ENCODE measurements at places on chromosomes 11 and 22. TPM values are rescaled to one million over a fixed set of nuclear protein-coding genes. Genes with fewer than 3 reads are reported as not detected.
A peak's percentile ranks its signal among the peaks of the same experiment; 100 is the strongest.

LDLRAD3 gene
- total RNA-seq: 23.4 TPM

- peaks cover 2% of the 10 kb centered on the region for H3K36me3 ChIP-seq
- DNase-seq: peak; percentile 71
- H3K4me1 ChIP-seq: no peaks in the 10 kb centered on the region
- no peaks in the 10 kb centered on the region for H3K27me3 ChIP-seq
- H3K27ac ChIP-seq: no peak overlapping the region
Measured at GRCh38 chr11:47616726-47617416, 22.7 kb upstream of the C1QTNF4 start.

GRCh38 chr11:72230764-72231365 is 6.3 kb downstream of the INPPL1 start:
- no peaks in the 10 kb centered on the region for H3K27me3 ChIP-seq
- no peak overlapping the region for H3K27ac ChIP-seq
- peaks cover 74% of the 10 kb centered on the region for H3K36me3 ChIP-seq
- DNase-seq: peak; percentile 63
- H3K4me3 ChIP-seq: no peak overlapping the region

DNA sequence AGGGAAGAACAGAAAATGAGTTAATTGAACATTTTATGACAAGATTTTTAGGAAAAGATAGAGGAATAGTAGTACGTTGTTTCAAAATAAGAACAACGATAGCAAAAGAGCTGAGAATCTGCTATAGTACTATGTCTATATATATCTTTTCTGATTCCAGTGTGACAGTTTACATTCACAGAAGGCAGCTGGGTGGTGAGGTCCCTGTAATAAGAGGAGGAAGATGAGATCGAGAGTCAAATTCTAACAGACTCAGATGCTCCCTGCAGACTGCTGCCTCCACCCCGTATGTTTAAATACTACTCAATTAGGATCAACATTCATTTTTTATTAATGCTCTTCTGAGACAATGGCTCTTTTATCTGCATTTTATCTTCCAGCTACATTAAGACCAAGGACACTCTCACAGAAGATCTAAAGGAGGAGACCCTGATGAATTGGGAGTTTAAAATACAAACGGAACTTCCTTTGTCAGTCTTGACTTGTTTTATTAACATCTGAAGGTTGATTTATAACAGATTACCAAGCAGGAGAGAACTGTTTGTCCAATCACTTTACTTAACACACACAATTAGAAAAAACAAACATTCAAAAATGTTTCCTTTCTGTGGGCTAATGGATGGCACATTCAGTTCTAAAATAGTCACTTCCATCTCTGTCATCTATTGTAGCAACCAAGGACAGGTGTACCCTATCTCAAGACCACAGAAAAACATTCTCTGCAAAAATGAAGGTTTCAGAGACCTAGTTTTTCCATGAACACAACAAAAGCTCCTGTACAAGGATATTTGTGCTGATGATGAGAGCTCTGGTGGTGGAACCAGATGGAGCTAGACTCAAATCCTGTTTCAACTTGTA is 240.2 kb downstream of the CADM1 start:
- DNase-seq: no peak
- no peak overlapping the region for H3K4me3 ChIP-seq
- no peak overlapping the region for H3K27ac ChIP-seq
- peaks cover 7% of the 10 kb centered on the region for H3K4me1 ChIP-seq

LDHAL6A gene
- total RNA-seq: not detected

GRCh38 chr11:87097582-87097981 is 59.8 kb downstream of the TMEM135 start:
- no peak overlapping the region for H3K27ac ChIP-seq
- H3K4me1 ChIP-seq: no peaks in the 10 kb centered on the region
- DNase-seq: no peak
- H3K36me3 ChIP-seq: no peaks in the 10 kb centered on the region
- H3K4me3 ChIP-seq: no peak overlapping the region
- no peaks in the 10 kb centered on the region for H3K27me3 ChIP-seq

GRCh38 chr11:113952588-113952987 is 22.3 kb upstream of the HTR3A start:
- no peaks in the 10 kb centered on the region for H3K36me3 ChIP-seq
- H3K4me1 ChIP-seq: no peaks in the 10 kb centered on the region
- H3K27me3 ChIP-seq: peaks cover 5% of the 10 kb centered on the region
- DNase-seq: no peak
- H3K27ac ChIP-seq: no peak overlapping the region
- H3K4me3 ChIP-seq: no peak overlapping the region

UVRAG gene
- 43.2 TPM for total RNA-seq

- H3K4me3 ChIP-seq: peak overlapping the region; percentile 31
- H3K36me3 ChIP-seq: no peaks in the 10 kb centered on the region
- peaks cover 26% of the 10 kb centered on the region for H3K4me1 ChIP-seq
- DNase-seq: peak; percentile 92
Measured at GRCh38 chr11:63537293-63538101, 889 bp downstream of the PLAAT4 start.

RIBC2 gene
- not detected for total RNA-seq

DNA sequence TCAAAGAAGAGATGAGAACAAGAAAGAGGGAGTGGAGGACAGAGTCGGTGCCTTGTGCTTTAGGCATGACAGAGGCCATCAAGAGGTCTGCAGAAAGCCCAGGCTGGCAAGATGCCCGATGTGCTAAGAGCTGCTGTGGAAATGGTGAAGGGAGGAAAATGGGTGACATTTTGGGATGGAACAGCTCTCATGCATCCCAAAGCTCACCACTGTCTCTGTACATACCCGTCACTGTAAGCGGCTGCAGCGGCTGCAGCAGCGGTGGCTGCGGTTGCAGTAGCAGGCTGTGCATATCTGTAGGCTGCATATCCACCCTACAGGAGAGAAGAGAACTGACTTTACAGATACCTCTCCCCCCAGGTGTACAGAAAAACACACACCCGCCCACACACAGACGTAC is 28.6 kb downstream of the APOL5 start:
- H3K4me3 ChIP-seq: no peak overlapping the region
- no peak for DNase-seq
- peaks cover 19% of the 10 kb centered on the region for H3K36me3 ChIP-seq
- H3K4me1 ChIP-seq: peaks cover 21% of the 10 kb centered on the region
- H3K27ac ChIP-seq: no peak overlapping the region

DNA sequence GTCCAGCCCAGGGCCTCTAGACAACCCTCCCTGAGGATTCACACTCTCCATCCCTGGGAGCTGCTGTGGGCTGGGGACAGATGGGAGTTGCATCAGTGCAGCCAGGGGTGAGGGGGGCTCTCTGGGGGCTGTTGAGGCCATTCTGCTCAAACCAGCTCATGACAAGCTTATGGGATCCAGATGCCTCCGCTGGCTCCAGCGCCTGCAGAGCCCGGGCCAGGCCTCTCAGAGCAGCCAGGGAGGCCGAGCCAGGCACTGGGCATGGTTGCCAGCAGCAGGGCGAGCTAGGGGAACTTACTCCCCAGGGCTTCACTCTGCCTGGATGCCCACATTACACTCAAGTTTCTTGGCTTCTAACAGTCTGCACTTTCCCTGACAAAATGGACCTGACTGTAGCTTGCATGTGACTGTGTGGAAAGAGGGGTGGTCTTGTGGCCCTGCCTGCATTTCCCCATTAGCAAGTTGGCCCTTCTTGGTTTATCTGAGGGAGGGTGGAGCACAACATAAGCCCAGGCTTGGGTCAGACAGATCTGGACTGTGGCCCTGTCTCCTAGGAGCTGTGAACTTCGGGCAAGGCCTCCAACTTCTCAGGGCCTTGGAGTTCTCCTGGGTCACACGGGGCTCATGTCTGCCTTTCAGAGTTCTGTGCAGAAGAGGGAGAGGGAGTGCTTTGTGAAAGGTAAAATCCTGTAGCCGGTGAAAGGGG is 34.5 kb upstream of the CYB5R3 start:
- peak overlapping the region; percentile 91 for H3K27ac ChIP-seq
- no peak overlapping the region for H3K4me3 ChIP-seq
- peak; percentile 96 for DNase-seq
- H3K4me1 ChIP-seq: peaks cover 79% of the 10 kb centered on the region
- no peaks in the 10 kb centered on the region for H3K36me3 ChIP-seq

SYNGR1 gene
- 14.5 TPM for total RNA-seq

DNA sequence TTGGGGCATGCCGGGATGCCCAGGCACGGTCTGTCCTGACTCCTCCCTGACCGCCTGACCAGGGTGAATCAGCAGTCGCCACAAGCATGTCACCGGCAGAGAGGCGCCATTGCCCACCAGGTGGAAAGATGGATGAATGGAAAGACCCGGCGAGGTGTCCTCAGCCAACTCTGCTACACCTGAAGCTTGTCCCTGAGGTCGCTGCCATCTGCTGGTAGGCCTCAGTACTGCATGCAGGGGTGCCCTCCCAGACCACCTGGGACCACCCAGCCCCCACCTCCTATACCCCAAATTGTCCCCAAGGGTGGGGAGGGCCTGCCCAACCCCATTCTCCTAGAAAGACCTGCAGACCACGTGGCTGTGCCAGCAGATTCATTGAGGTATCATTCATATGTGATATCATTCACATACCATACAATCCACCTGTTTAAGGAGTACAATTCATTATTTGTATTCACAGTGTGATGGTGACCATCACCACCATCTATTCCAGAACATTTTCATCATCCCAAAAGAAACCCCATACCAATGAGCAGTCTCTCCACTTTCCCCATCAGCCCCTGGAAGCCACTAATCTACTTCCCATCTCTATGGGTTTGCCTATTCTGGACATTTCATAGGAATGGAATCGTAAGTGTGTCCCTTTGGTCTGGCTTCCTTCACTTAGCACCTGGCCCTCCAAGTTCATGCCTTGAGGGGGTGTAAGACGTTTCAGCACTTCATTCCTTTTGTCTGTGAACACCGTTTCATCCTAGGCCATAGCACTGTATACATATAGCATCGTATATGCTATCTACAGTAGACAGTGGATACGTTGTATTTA is 17.5 kb downstream of the FGF3 start:
- no peaks in the 10 kb centered on the region for H3K4me1 ChIP-seq
- H3K27me3 ChIP-seq: no peaks in the 10 kb centered on the region
- no peak for DNase-seq
- no peak overlapping the region for H3K27ac ChIP-seq
- H3K36me3 ChIP-seq: no peaks in the 10 kb centered on the region

DNA sequence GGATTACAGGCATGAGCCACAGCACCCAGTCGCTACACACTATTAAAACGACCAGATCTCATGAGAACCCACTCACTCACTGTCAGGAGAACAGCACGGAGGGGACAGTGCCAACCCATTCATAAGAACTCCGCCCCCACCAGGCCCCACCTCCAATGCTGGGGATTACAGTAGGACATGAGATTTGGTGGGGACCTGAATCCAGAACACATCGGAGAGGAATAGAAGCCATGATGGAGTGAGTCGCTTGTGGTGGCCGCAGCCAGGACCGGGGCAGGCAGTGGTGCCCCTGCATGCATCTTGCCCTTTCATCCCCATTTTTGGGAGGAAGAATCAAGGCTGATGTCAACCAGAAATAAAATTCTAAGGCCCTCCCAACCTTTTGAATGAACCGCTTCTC is 8.7 kb downstream of the NADSYN1 start:
- no peak overlapping the region for H3K27ac ChIP-seq
- H3K36me3 ChIP-seq: peaks cover 9% of the 10 kb centered on the region
- H3K4me1 ChIP-seq: no peaks in the 10 kb centered on the region
- H3K27me3 ChIP-seq: no peaks in the 10 kb centered on the region
- H3K4me3 ChIP-seq: no peak overlapping the region
- DNase-seq: no peak

DNA sequence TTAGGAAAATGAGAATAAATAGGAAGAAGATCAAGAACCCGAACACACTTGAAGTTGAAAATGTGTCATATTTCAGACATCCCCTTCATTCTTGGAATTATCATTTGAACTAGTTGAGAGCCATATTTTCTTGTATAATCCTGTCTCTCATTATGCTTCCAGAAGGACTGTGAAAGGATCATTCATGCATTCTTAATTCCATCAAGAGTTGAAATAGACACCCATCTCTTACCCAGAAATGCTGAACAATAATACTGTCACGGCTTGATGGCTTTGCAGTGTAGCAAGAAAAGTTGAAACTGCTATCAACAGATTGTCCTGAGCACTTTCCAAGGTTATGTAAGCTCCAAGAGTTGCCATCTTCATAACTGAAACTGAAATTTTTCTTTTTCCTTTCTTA is 79.7 kb downstream of the ARHGAP42 start:
- no peaks in the 10 kb centered on the region for H3K36me3 ChIP-seq
- H3K27me3 ChIP-seq: no peaks in the 10 kb centered on the region
- H3K4me3 ChIP-seq: no peak overlapping the region
- H3K27ac ChIP-seq: no peak overlapping the region
- no peak for DNase-seq
- peaks cover 3% of the 10 kb centered on the region for H3K4me1 ChIP-seq

- no peak for DNase-seq
- H3K27me3 ChIP-seq: no peaks in the 10 kb centered on the region
- no peak overlapping the region for H3K27ac ChIP-seq
- no peaks in the 10 kb centered on the region for H3K4me1 ChIP-seq
- H3K36me3 ChIP-seq: no peaks in the 10 kb centered on the region
Measured at GRCh38 chr22:28939394-28939793, 56.0 kb downstream of the ZNRF3 start.

IL17RA gene
- total RNA-seq: 7.5 TPM

- DNase-seq: no peak
- peaks cover 19% of the 10 kb centered on the region for H3K36me3 ChIP-seq
- no peak overlapping the region for H3K27ac ChIP-seq
- H3K27me3 ChIP-seq: no peaks in the 10 kb centered on the region
Measured at GRCh38 chr11:118524356-118524755, 2.9 kb upstream of the TTC36 start.

- H3K4me3 ChIP-seq: no peak overlapping the region
- no peaks in the 10 kb centered on the region for H3K27me3 ChIP-seq
- peaks cover 64% of the 10 kb centered on the region for H3K4me1 ChIP-seq
- peak; percentile 71 for DNase-seq
- no peak overlapping the region for H3K27ac ChIP-seq
Measured at GRCh38 chr11:106087815-106088435, 10.5 kb downstream of the AASDHPPT start.

CHEK2 gene
- total RNA-seq: 3.7 TPM

OTOG gene
- not detected for total RNA-seq

PTPRCAP gene
- total RNA-seq: 3.7 TPM

RFPL3 gene
- total RNA-seq: not detected

DNA sequence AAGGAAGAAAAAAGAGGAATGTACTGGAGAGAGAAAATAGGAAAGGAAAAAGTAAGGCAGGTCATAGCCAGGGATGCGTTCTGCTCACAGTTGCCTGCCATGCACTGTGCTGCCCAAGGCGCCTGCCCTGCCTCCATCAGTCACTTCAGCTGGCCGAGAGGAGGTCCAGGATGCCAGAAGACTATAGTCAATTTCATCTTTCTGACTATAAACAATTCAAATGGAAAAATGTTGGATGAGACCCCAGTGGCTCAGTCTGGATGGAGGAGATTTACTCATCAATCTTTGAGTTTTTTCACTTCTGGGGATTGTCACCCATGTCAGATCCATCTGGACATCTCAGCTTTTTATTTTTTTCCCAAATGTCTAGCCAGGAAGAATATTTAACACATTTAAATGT is 36.7 kb upstream of the CLMP start:
- H3K4me1 ChIP-seq: peaks cover 46% of the 10 kb centered on the region
- no peak overlapping the region for H3K4me3 ChIP-seq
- no peaks in the 10 kb centered on the region for H3K27me3 ChIP-seq
- no peaks in the 10 kb centered on the region for H3K36me3 ChIP-seq
- no peak for DNase-seq
- H3K27ac ChIP-seq: peak overlapping the region; percentile 56

All from sigmoid colon (tissue), 7 donors.